ENCODE measurements at places on chromosomes 6 and 20.

DNA sequence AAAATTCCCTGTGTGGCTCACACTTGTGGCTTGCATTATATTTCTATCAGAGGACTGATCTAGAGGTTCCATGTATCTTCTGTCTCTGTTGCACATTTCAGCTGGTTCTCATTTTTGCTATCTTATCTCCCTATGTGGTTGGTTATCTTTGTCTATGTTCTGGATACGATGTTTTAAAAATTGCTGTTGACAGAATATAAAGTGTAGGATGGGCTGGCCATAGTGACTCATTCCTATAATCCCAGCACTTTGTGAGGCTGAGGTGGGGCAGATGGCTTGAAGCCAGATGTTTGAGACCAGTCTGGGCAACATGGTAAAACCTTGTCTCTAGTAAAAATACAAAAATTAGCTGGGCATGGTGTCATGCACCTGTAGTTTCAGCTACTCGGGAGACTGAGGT lies 9.9 kb upstream of the ULBP3 start:
- no peak for DNase-seq

- DNase-seq = no peak
Measured at GRCh38 chr6:75852721-75853120, 103.7 kb downstream of the MYO6 start.

- no peak for DNase-seq
Measured at GRCh38 chr20:38435555-38435939, 419 bp upstream of the SNHG17 start.

GRCh38 chr6:163712566-163712961 lies 298.0 kb downstream of the QKI start:
- no peak for DNase-seq

GRCh38 chr6:3211681-3212080 lies 15.8 kb downstream of the TUBB2B start:
- no peak for DNase-seq

DNA sequence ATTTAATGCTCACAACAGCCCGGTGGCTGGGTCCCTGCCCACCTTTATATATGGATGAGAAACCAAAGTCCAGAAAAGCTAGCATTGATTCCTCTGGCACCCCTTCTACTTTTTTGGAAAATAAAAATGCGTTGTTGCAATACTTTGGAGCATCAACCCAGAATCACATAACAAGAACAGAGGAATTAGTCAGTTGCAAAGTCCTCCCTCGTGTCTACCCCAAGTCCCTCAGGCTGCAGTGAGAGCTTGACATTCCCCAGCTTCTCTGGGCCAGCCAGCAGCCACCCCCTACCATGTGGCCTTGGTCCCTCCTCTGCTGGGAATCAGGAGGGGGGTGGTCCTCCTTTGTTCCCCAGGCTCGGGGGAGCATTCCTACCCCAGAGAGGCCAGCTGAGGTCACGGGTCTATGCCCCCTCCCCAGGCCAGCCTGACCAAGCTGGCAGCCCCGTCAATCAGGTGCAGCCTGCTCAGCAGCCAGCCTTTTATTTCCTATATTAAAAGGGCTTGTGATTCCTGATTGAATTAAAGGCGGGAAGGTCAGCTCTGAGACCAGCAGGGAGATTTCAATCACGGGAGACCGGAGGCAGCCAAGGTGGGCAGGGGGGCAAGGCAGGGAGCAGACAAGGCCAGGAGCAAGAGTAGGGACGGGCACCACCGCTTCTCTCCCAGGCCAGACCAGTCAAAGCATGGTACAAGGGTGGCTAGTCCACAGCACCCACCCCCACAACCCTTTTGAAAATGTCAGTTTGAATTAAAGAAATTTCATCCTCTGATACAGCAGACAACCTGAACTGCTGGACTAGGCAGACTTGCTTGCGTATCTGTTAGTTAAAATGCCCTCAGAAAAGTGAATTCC lies 158.9 kb downstream of the MRPL14 start:
- no peak for DNase-seq

- no peak for DNase-seq
Measured at GRCh38 chr20:21046413-21047070, 59.6 kb downstream of the LINC00237 start.

DNA sequence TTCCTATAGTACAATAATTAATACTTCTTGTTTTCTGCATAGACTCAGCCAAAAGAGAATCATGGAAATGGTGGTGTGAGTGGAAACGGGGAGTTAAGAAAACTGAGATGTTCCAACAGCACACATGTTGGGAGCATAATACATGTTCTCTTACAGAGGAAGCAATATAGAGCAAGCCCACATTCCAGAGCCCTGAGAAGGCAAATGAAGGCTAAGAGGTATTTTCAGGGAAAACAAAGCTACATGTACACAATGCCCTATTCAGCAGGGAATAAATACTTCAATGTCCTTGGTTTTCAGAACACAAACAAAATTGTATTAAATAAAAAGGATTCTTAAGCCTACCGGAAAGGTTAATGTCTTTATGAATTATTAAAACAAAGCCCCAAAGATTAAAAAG lies 35.1 kb upstream of the SMIM8 start:
- DNase-seq = no peak

DNA sequence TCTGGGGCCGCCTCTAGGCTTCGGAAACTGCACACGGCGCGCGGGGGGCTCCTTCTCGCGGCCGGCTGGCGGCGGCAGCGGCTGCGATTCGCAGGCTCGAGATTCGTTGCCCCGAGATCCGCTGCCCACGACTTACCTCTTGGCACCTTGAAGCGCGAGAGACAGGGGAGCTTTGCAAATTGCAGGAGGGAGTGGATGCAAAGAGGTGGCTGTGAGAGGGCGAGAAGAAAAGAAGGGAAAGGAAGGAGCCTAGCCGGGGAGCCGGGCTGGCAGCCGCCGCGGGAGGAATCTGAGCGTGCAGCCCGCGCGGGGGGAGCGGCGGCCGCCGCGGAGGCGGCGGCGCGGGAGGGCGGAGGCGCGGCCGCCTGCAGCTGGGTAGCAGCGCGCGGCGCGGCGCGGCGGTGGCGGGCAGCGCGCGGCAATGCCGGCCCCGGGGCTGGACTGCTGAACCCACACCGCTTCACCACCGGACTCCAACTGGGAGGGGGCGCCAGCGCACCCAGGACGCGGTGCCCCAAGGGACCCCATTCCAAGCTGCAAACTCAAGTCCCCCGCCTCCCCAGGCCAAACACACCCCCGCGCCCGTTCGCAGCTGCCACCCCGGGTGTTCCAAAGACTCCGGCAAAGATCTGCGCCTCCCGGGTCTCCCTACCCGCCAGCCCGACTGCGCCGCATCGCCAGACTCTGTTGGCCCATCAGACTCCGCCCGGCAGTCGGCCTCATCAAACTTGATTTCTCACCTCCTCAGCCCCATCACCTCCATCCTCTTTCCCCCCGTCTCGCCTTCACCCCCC lies 44.2 kb upstream of the SUPT3H start:
- no peak for DNase-seq

DNA sequence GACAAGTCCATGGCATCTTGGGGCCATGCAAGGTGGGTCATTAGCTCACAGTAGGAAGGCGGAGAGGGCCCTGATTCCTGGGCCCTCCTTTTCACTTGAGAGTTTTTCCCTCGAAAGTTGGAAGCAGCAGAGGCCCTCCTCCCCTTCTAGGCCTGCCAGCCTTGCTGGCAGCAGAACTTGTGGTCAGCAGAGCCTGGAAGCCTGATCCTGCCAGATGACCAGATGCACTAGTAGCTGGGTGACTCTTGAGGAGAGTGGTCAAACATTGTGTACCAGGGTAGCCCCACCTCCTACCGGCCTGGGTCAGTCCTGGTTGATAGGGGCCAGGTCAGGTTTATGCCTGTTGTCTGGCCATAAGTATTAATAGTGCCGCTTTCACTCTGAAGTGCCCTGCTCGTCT lies 3.8 kb upstream of the HMGA1 start:
- no peak for DNase-seq

GRCh38 chr6:16762268-16762549 lies 949 bp upstream of the ATXN1 start:
- DNase-seq = no peak

GRCh38 chr6:162821102-162821501 lies 93.3 kb downstream of the PACRG start:
- DNase-seq = no peak

DNA sequence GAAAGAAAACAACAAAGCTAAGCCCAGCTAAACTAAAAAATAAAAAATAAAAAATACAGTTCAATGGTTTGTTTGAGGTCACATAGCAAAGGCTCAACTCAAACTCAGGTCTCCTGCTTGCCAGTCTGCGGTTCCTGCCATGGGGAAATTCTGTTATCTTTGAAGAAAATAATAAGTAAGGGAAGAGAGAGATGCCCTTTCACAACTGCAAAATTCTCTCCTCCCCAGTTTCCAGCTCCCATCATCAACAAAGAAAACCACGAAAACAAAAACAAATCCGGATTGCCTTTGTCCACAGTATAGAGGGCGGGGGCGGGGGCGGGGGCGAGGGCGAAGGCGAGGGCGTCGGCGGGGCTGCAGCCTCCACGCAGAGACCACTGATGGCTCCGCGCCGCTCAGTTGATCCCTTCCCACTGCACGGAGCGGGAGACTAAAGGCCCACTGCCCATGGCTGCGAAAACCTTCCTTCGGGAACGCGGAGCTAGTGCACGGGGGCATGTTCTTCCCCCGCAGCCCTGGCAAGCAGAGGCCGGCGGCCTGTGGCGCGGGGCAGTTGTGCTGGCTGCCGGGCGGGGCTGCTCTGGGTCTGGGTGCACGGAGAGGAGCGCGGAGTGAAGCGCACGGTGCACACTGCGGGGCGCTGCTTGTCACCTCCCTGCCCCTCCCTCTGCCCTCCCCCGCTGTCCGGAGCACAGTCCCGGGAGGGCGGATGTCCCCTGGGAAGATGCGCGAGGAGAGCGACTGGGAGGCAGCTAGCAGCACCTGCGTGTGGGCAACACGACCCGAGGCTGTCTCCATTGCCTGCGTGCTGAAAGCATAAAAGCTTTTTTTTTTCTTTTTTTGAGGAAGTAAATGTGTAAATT lies 54.1 kb upstream of the TPD52L1 start:
- DNase-seq = no peak

GRCh38 chr6:47727391-47727790 lies 29.0 kb downstream of the ADGRF4 start:
- no peak for DNase-seq

- DNase-seq = no peak
Measured at GRCh38 chr6:103154779-103155572, 1704.7 kb downstream of the HACE1 start.

- DNase-seq = no peak
Measured at GRCh38 chr20:57787151-57787989, 77.6 kb upstream of the PMEPA1 start.

DNA sequence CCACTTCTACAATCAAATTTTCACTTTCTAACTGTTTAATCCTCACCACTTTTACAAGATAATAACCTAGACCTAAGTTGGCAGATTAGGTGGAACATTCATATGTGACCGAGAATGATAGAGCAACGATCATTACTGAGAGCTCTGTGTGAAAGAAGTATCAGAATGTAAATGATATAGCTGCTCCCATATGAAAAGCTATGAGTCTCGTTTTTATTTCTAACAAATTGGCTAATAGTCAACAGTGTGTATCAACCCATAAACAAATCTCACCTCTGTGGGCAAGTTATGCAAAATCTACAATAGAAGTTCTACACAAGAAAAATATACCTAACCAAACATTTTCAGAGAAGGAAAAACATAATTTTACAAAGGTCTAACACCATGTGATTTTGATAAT lies 3.7 kb downstream of the LGSN start:
- DNase-seq = no peak

GRCh38 chr6:106216527-106216926 lies 109.0 kb downstream of the ATG5 start:
- DNase-seq = no peak

DNA sequence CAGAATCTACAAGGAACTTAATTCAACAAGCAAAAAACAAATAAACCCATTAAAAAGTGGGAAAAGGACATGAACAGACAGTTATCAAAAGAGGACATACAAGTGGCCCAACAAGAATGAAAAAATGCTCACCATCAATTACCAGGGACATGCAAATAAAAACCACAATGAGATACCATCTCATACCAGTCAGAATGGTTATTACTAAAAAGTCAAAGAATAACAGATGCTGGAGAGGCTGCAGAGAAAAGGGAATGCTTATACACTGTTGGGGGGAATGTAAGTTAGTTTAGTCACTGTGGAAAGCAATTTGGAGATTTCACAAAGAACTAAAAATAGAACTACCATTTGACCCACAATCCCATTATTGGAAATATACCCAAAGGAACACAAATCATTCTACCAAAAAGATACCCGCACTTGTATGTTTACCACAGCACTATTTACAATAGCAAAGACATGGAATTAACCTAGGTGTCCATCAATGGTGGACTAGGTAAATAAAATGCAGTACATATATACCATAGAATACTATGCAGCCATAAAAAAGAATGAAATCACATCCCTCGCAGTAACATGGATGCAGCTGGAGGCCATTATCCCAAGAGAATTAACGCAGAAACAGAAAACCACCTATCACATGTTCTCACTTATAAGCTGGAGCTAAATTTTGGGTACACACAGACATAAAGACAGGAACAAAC lies 48.4 kb downstream of the RNGTT start:
- no peak for DNase-seq

GRCh38 chr20:35283441-35284266 lies 918 bp downstream of the EIF6 start:
- DNase-seq = no peak

DNA sequence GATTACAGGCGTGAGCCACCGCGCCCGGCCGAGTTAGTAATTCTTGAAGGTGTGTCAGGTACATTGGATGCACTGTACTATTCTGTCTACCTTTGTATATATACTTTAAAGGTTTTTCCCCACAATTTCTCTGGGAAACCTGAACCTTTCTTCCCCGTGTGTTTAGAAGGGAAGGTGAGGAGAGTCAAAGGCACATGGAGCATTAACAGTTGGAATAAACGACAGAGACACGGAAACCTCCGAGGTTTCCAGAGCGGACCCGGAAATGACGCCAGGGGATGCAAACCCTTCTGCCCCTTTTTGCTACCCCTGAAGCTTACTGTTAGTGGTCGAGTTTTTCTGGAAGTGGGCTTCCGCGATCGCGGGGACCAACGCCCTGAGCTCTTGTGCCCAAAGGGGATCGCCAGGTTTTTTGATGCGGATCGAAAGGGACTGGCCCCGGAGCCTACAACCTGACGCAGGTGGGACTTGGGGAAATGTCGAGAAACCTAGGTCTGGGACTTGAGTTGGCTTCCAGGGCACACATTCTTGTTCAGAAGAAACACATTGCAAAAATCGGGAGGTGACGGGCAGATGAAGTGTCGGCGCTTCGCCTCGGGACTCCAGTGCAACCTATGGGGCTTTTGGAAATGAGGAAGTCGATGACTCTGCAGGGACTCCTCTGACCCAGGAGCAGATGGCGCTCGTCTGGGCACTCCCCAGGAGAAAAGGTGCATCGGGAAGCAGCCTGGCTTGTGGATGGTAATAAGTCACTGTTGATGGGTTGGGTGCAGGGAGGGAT lies 218.2 kb downstream of the OR2B2 start:
- DNase-seq = no peak

GRCh38 chr6:39926668-39927067 lies 7.6 kb downstream of the MOCS1 start:
- no peak for DNase-seq

- no peak for DNase-seq
Measured at GRCh38 chr6:157267654-157268053, 55.7 kb downstream of the TMEM242 start.

DNA sequence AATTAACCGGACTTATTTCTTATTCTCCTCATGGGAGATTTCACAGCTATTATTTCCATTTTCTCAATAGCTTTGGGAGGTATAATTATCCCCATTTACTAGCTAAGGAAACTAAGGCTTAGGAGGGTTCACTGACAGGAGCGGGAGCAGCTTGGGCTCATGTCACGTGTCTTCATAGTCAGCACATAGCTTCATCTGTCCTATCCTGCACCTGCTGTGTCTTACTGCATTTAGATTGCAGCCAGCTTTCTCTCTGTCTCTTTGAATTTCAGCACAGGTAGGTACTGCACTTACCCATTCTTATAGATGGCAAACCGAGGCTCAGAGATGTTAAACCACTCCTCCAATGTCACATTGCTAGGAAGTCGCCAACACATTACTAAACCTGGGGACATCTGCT lies 839.9 kb downstream of the MAFB start:
- no peak for DNase-seq

Data from NCI-H1417 treated with DMSO at 0.1 percent for 48 hours (cell line).